ENCODE measurements at places on chromosomes 3 and 15.

DNA sequence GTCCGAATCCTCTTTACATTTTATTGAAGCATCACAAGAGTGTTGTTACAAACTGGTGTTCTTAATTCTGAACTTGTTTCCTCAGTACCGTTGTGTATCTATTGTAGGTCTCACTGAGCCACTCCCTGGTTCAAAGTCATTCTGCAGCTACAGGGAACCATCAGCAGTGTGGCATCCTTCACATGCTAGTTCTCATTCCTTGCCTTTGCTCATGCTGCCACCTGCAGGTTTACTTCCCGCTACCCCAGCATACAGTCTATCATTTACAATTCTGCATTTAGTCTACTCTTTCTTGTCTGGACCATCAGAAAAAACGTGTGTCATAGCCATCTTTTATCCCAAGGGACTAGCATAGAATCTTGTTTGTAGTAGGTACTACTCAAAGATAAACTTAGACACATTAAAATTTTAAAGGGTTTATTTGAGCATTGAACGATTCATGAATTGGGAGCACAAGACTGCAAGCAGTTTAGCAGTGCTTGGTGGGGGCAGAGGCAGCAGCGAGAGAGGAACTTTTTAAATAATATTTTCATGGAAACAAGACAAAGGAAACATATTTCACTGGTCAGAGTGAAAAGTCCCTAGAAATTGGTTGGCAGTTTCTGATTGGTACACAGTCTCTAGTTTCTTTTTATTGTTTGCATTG lies 402.1 kb downstream of the CADM2 start:
- DNase-seq: peak; percentile 38

DNA sequence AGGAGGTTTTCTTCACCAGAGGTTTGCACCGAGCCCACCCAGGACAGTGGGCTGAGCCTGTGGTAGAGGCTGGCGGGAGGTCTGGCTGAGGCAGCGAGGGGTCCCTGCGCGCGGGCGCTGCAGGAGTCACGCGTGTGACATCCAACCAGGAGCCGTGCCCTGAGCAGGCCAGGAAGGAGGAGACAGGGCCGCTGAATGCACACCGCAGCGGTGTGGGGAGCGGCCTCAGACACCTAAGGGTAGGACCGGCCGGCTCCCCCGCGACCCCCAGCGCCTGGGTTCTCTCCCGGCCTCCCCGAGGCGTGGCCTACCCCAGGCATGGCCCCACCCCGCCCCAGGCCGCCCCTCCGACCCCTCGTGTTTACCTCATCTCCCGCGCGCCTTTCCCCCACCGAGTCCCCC lies 412 bp downstream of the SLC41A3 start:
- peak; percentile 31 for DNase-seq

GRCh38 chr15:101358895-101359294 lies 63.8 kb upstream of the SNRPA1 start:
- no peak for DNase-seq

- no peak for DNase-seq
These were observed 170.4 kb upstream of the TMC3 start for GRCh38 chr15:81544385-81544784.

DNA sequence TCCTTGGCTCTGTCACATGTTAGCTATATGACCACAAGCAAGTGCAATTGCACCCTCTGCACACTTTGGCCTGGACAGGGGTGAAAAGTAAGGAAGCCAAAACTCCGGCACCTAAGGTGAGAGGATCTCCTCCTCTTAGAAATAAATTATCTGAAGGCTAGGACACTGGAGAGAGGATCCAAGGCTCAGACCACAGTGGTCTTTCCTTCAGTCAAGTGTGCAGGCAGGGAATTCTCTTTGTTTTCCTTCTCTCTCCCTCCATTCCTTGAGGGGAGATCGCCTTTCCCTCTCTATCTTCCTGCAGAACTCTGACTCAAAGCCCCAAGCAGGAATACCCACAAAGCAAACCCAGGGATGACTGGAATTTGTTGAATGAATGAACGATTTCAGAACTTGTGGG lies 3.1 kb upstream of the MEGF11 start:
- no peak for DNase-seq

DNA sequence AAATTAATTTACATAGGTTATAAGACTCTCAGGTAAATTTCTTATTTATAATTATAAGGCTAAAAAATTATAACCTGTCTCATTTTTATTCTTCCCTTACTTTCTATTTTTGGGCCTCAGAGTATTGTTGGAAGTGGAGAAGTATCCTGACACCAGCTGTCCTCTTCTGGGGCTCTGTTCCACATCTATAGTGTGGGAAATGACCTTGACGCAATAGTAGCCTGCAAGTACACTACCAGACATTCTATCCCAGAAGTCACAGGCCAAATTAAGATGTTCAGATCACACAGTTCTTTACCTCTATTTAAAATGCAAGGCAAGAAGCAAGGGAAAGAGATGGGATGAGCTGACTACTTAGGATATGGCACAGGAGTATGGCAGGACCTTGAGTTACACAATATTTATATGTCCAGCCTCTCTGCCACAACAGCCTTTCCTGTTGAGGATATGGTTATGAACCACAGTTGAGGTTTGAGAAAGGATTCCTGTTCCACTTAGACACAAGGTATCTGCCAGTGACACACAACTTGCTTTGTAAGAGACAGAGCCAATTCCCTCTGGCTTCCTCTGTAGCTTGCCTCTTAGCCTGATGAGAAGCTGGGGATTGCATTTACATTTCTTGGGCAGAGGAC lies 158.0 kb upstream of the IL12A start:
- peak; percentile 72 for DNase-seq

DNA sequence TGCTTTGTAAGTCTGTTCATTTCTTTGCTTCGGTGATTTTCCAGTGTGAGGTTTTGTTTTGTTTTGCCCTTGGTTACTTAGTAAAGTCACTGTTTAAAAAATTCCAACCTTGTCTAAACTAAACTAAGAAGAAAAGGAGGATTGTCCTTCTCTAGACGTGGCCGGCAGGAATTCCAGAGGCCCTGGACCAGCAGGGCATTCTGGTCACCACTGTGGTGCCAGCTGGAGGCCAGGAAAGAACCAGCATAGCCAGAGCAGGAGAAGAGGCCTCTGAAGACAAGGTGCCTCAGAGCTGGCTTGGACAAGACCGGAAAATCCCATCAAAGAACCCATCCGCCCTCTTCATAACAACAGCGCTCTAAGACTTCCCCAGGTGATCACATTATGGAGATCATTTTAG lies 8.2 kb downstream of the PLOD2 start:
- DNase-seq: no peak

DNA sequence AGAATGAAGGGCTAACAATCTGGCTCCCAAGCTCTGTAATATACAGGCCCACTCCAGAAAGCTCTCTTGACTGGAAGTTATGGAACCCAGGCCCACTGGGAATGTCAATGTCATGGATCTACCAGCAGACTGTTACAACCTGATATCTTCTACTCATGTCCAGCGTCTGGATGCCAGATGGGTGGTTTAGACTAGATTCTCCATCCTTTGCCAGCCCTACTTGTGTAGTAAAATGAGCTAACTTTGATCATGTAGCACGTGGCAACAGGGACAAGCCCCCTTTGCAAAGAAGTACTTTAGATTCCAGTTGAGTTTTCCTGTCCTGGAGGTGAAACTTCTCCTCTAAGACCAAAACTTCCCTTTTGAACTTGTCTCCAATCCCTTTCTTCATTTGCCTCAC lies 55.1 kb downstream of the HEG1 start:
- no peak for DNase-seq

- DNase-seq: peak; percentile 62
These were observed 39.0 kb downstream of the U2SURP start for GRCh38 chr3:143040261-143040879.

DNA sequence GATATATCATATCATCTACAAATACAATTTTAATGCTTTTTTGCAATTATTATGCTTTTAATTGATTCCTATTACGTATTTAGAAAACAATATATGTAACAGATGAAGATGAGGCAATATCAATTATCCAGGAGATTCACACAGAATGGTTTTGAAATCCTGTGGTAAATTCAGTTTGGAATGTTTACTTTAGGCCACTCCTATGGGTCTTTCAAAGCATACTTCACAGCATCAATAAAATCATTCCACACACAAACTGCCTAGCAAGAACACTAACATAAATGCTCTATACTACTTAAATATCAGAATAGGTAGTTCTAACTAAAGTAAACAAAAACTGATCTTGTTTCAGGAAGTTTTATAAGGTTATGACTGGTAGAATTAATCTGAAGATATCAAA lies 90.5 kb downstream of the FAM227B start:
- DNase-seq: peak; percentile 75

DNA sequence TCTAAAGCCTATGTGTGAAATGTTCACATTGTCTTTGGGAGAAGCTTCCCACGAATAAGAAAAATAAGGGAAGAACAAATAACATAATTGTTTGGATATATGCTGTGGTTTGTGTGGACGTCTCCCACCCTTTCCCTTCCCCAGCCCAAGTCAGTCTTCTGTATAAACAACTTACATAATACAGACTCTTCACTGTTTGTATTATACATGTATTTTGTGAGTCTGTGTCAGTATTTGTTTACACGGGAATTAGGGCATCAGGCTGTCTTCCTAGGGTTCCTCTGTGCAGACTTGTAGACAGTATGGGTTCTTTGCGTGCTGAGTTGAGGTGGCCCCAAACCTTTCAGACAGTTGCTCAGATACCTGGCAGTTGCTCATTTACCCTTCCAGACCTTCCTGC lies 103.4 kb downstream of the IGF1R start:
- no peak for DNase-seq

DNA sequence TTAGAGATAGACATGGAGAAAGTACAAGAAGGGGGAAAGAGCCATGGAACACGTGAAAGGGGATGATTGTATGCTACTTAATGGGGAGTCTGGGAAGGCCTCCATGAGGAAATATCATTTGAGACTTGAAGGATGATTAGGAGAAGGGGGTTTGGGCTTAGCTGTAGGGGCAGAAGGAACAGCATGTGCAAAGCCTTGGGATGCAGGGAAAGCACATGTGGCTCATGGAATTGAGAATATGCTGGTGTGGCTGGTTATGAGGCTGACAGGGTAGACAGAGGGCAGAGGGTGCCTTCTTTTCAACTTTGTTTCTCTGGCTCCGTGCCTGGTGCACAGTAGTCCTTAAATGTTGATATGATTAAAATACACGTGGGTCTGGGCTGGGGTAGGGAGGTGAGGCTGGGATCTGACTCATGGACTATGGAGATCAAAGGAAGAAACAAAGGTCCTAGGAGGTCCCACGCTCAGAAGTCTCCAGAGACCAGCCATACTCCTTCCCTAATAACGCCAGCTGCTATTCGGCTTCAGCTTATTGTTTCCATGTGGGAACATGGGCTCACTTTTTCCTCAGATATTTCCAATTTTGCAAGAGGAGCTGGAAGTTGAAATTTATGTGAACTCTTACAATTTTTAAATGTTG lies 1.1 kb downstream of the GTF2E1 start:
- no peak for DNase-seq

DNA sequence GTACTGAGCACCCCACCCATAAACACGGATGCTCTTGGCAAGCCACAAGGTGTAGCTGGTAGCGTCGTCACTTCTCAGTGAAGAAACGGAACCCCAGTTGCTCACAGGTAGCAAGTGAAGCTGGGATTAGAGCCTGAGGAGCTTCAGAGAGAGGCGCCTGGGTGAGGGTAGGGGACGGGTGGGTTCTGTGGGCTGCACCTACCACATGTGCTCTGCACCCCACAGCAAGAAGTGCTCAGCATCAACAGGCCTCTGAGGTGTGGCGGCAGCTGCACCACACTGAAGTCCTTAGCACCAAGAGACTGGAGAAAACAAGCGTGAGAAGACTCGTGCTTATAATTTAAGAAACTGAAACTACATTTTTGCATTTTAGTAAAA lies 9.8 kb downstream of the MAP6D1 start:
- no peak for DNase-seq

DNA sequence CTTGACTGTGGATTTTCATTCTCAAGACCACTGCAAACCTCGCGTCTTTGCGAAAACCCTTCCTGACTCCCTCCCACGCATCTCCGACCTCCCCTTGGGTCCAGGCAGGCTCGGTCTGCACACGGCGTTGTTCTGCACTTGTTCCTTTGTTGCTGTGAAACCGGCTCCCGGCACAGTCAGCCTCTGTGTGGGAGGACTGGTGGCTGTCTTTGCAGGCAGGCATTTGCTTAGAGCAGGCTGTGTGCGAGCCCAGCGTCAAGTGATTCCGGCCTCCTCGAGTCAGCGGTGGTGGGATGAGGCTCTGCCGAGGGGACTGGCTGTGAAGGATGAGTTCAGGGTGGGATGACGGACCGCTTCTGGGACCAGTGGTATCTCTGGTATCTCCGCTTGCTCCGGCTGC lies 102.6 kb upstream of the ROPN1 start:
- no peak for DNase-seq

GRCh38 chr3:160765211-160765610 lies 9.2 kb downstream of the PPM1L start:
- no peak for DNase-seq

DNA sequence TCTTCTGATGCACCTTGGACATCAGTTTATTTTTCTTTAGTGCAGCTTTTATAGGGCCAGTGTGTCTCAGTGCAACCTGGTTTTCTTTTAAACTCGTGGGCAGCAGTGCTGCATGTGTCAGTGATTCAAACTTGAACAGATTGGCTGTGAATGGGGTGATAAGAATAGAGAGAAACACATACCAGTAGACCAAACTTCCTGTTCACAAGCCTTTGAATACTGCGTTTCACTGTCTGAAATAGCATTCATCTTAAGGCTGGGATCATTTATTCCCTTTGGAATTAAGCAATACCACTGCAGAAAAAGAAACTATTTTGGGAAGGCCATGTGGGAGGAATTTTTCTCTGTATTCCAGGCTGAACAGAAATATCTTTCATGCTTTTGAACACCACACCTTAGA lies 51.7 kb downstream of the PHLDB2 start:
- DNase-seq: peak; percentile 89

GRCh38 chr3:190183121-190183520 lies 62.4 kb upstream of the P3H2 start:
- peak; percentile 99 for DNase-seq

- no peak for DNase-seq
These were observed 98.5 kb upstream of the OSTN start for GRCh38 chr3:191100516-191100915.

GRCh38 chr15:71736286-71736947 lies 73.9 kb upstream of the NR2E3 start:
- DNase-seq: no peak

GRCh38 chr3:158769952-158770740 lies 31.7 kb upstream of the MFSD1 start:
- DNase-seq: peak; percentile 95

Data from iris pigment epithelial cell (primary cell).